Lung (tissue), 17 donors: ENCODE measurements at places on chromosomes 4 and X.
A peak's percentile ranks its signal among the peaks of the same experiment; 100 is the strongest.

DNA sequence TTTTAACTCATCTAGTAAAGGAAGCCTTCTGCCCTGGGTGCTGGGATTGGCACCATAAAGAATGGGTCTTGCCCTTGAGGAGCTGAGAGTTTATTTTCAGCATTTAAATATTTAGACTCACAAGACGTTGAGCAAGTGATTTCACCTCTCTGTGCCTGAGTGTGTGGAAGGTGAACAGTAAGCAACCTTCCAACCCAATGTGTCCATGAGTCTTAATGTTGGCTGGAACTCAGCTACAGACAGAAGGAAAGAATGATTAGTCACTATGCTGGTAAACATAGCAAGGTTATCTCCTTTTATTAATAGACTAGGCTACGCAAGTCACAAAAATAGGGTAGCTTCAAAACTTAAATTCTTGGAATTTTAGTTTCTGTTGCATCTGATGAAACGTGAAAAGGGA lies 277.4 kb upstream of the GATB start:
- DNase-seq, result no peak

DNA sequence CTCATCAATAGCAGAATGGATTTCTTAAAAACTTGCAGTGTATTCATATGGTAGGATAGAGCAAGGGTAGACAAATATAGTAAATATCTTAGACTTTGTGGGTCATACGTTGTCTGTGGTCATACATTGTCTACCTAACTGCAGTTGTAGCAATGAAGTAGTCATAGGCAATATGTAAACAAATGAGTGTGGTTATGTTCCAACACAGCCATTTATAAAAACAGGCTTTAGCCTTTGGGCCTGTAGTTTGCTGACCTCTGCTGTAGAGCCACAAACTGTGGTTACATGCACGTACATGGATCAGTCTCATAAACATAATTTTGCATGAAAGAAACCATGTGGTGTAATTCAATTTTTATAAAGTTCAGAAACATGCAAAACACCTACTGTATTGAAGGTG lies 98.9 kb downstream of the LARP1B start:
- DNase-seq, result peak; percentile 13

GRCh38 chr4:110364911-110365520 lies 110.9 kb upstream of the ENPEP start:
- peak; percentile 40 for DNase-seq

GRCh38 chr4:87498446-87498900 lies 30.7 kb downstream of the SPARCL1 start:
- DNase-seq, result peak; percentile 87

- DNase-seq, result no peak
Observed at GRCh38 chrX:106150701-106151100, 17.4 kb upstream of the PWWP3B start.

- DNase-seq, result peak; percentile 2
Observed at GRCh38 chr4:162645381-162645780, 481.6 kb upstream of the FSTL5 start.

DNA sequence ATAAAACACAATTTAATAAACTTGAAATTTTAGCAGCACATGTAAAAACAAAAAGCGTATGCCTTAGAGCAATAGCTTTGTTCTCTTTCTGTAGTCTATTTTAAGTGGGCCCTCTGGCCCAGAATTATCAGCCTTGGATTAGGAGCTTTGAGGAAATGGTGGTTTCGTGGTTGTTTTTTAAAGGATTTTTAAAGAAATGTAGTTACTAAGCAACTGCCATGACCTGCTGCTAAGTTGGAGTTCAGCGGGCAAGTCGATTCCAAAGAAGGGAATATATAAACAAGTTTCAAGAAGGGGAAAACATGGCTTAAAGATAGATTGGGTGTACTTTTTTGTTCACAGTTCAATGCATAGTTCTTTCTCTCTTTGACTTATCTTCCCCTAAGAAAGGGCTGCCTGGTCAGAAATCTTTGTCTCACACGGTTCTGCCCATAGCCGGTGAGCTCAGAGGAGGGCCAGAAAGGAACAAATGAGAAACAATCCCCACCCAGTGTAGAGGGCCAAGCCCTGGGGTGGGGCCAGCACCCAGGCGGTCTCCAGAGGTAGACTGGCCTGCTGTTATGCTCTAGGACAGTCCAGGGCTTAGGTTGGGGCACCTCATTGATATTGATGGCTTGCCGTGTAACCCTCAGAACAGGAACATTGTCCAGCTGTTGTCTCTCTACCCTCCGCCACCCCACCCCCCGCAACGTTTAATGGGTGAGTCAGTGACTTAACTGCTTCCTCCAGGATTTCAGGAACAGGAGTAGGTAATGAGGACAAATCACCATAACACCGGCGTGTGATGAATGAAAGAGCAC lies 32.5 kb downstream of the DLG3 start:
- no peak for DNase-seq

- DNase-seq, result no peak
Observed at GRCh38 chr4:35106091-35106734, 1138.1 kb downstream of the ARAP2 start.

DNA sequence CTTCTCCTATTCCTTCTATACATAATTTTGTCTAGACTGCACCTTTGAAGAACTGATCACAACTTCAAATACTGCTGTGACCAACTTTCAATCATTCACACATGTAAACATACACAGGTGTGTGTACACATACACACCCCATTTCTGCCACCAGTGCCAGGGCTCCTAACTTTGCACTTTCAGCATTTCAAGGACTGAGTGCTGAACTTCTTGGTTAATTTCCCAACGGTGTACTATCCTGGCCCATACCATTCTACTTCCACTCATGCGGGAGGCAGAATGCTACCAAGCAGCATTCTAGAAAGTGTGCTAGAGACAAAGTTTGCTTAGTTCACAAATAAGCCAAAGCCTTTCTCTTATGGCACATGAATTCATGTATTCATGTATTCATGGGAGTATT lies 51.2 kb downstream of the RPGR start:
- no peak for DNase-seq

- DNase-seq, result no peak
Observed at GRCh38 chr4:129364747-129365452, 268.9 kb downstream of the C4orf33 start.

GRCh38 chr4:85058551-85058950 lies 92.1 kb upstream of the WDFY3 start:
- no peak for DNase-seq

DNA sequence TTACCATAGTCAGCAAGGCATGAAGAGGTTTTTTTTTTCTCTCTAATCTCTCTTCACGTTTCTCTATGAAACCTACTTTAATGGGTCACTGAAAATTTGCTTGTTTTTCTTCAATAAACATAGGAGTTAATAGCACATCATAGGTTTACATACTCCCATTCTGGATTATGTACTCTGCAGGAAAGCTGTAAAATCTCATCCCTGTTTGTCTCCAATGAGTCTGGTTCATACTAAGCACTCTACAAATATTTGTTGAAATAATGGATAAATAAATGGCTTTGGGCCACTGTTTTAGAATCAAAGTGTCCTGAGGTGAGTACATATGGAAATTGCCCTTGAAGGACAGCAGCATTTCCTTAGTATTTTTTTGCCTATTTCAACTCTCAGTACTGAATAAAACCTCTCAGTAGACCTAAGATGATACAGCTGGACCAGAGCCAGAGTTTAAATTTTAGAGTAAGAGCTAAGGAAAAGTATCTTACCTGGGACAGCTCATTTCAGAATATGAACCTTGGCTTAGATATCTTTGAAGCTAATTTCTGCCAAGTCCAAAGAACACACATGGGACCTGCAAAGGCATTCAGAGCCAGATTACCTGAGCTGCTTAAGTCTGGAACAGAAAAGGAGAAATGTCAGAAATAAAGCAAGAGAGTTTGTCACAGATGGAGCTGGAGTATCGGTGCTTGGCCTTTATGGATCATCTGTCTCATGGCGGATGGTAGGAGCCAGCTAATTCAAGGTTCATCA lies 34.4 kb downstream of the PF4 start:
- DNase-seq, result no peak

- DNase-seq, result no peak
Observed at GRCh38 chr4:165288226-165288625, 39.2 kb upstream of the MSMO1 start.

- no peak for DNase-seq
Observed at GRCh38 chrX:107579956-107580355, 48.4 kb upstream of the PRPS1 start.

DNA sequence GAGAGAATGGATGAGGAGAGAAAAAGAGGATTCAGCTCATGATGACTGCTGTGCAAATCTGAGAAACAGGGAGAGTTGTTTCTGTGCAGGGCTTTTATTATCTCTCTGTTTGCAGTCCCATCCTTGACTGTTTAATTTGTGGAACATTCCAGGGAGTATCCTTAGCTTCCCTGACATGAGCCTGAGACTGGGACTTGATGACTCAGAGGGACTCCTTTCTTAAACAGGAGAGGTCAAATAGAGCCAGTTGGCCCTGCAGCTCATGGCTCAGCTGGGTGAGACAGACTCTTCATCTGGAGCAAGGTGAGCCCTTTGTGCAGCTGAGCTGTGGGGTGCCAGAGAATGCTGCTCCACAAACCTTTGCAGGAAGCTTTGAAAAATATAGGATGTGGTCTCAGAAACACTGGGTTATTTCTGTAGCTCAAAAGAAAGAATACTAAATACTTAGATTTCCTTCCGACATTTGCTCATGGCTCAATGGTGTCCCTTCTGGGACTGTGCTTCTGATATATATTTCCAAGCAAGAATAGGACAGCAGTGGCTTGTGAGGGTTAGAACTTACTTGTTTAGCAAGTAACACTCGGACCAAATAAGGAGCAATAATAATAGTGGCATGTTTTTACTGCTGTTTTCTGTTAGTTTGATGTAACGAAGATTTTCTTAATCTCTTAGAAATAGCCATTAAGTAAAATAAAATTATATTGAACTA lies 14.5 kb downstream of the ARHGAP24 start:
- no peak for DNase-seq

DNA sequence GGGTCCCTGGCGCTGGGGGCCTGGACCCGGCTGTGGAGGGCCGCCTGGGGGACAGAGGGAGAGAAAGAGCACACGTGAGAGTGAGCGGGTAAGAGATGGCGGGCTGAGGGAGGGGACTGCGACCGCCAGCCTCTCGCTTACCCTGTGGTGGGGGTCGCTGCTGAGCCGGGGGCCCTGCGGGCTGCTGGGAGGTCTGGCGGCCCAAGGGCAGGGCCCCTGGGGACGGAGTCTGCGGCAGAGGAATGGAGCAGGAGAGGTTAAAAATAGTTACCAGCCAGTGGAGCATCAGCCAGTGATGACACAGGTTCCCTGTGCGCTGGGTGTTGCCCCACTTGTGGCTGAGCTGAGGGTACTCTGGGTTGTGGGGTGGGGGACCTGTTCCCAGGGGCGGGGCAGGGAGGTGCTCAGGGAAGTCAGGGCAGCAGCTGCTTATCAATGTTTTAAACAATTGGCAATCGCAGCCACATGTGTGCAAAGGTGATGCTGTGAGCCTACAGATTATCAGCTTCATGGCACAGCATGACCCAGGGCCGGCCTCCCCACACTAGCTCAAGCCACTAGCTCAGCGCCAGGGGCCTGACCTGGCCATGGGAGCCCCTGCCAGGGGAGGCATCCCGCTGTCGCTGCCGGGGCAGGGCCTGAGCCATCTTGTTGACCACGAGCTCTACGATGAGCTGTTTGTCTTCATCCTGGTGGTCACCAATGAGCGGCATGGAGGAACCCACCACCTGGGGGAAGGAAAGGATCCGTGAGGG lies 7.5 kb upstream of the TIMP1 start:
- DNase-seq, result peak; percentile 39

DNA sequence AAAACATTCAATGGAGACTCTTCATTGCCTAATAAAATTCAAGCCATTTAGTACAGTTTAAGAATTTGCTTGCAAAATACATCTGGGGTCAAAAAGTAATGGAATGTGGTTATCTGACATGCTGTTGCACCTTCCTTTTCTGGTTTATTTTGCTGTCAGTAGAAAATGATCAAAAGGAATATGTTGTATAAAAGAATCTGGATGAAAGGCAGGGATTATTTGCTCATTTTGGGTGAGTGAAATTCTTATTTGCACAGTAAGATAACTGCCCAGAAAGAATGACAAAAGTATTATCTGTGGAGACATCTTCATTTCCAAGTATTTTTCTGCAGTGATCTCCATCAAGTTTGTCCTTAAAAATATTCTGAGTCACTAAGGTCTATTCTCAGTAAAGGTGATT lies 30.4 kb downstream of the BOD1L1 start:
- no peak for DNase-seq

GRCh38 chr4:8323947-8324555 lies 54.5 kb downstream of the HTRA3 start:
- DNase-seq, result no peak

- peak; percentile 46 for DNase-seq
Observed at GRCh38 chrX:15497865-15498264, 2.7 kb upstream of the BMX start.

DNA sequence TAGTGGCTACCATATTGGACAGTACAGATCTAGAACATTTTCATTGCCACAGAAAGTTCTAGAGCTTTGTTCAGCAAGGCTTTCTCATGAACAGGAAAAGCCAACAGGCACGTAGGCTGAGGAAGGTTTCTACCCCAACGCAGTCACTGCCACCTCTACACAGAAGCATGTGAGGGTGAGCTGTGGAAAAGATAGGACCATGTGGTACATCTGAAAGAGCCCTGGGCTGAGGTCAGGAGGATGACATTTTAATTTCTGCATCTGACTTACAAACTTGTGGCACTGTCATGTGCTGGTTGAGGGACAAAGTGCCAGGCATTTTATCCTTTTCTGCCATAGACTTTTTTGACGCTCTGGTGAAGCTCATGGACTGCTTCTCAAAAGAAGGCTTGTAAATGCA lies 454.2 kb downstream of the BCOR start:
- no peak for DNase-seq

GRCh38 chrX:143336261-143336660 lies 181.0 kb downstream of the SPANXN3 start:
- peak; percentile 10 for DNase-seq

GRCh38 chr4:147334478-147334877 lies 146.4 kb upstream of the EDNRA start:
- no peak for DNase-seq

GRCh38 chrX:52585892-52586291 lies 68.8 kb downstream of the SSX7 start:
- no peak for DNase-seq

- no peak for DNase-seq
Observed at GRCh38 chrX:9310616-9311015, 154.2 kb upstream of the TBL1X start.

GRCh38 chr4:112523008-112523721 lies 7.2 kb upstream of the NEUROG2 start:
- peak; percentile 63 for DNase-seq

DNA sequence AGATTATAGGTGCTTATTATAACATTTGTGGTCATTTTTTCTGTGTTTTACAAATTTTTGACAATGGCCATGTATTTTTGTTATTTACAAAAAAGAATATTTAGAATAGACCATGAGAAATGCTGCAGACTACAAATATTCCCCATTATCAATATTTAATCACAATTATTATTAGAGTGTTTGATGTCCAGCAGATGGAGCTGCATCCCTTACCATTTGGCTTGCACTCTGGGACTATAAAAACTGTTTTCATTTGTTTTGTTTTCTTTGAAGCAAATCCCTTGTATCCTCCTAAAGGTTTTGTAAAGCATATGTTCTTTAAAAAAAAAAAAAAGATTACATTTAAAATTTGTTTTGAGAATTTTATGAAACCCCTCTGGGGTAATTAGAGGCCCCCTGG lies 85.6 kb upstream of the CXorf66 start:
- DNase-seq, result no peak

GRCh38 chrX:104351173-104351769 lies 96.5 kb upstream of the ESX1 start:
- no peak for DNase-seq
